ENCODE measurements at places on chromosomes 16 and 17.

GRCh38 chr17:34443619-34444469, 80.8 kb upstream of the CCL1 start:
- H3K27ac ChIP-seq = no peak overlapping the region
- H3K36me3 ChIP-seq = no peaks in the 10 kb centered on the region
- no peaks in the 10 kb centered on the region for H3K27me3 ChIP-seq
- H3K4me3 ChIP-seq = no peak overlapping the region
- no peaks in the 10 kb centered on the region for H3K4me1 ChIP-seq
- no peak for DNase-seq

GRCh38 chr16:16778332-16778731, 399.4 kb downstream of the NPIPA7 start:
- H3K36me3 ChIP-seq = no peaks in the 10 kb centered on the region
- no peak overlapping the region for H3K27ac ChIP-seq
- H3K4me1 ChIP-seq = no peaks in the 10 kb centered on the region
- no peaks in the 10 kb centered on the region for H3K27me3 ChIP-seq
- peak; percentile 59 for DNase-seq

- no peaks in the 10 kb centered on the region for H3K4me1 ChIP-seq
- H3K4me3 ChIP-seq = no peak overlapping the region
- no peak for DNase-seq
These were observed 6.2 kb downstream of the POLR3K start for GRCh38 chr16:47234-47633.

- H3K27ac ChIP-seq = no peak overlapping the region
- no peaks in the 10 kb centered on the region for H3K27me3 ChIP-seq
- DNase-seq = no peak
- H3K4me1 ChIP-seq = no peaks in the 10 kb centered on the region
- no peaks in the 10 kb centered on the region for H3K36me3 ChIP-seq
These were observed 10.4 kb upstream of the OR3A1 start for GRCh38 chr17:3308603-3309002.

GRCh38 chr16:53159781-53160436, 105.1 kb downstream of the CHD9 start:
- peaks cover 4% of the 10 kb centered on the region for H3K36me3 ChIP-seq
- no peaks in the 10 kb centered on the region for H3K4me1 ChIP-seq
- H3K27me3 ChIP-seq = no peaks in the 10 kb centered on the region
- DNase-seq = no peak
- H3K4me3 ChIP-seq = no peak overlapping the region

DNA sequence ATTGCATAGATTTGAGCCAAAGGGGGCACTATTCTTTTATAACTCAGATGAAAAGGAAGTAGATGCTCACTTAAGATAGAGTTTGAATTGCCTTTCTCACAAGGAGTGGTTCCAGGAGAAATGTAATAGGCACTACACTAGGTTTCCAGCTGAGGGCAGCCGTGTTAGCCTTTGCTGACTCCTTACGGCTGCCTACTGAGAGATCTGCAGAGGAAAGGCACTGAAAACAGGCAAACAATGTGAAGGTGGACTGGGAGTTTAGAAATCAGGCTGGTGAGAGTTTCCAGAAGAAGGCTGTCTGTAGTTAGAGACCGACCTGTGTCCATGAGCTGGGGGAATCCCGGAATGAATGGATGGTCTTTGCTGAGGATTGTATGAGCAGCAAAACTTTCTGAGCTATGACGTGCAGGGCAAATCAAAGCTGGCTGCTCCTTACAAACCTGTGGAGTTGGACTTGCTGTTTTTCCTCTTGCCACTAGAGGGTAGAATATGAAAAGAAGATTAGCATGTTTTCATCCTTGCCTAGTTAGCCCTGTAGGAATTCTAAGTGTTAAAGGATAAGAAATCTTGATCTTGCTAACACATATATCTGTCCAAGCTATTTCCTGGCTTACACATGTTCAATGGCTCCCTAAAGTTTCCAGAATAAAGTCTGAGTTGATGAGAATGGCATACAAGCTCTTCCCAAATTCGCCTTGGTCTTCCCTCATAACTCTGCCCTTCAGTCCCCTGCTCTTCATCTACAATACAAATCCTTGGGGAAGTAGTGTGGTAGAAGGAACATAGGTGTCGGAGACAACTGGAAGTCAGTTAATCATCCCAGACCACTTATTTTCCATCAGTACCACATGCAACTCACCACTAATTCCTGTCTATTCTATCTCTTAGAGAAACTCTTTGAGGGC, 20.1 kb upstream of the TAOK1 start:
- peak overlapping the region; percentile 45 for H3K4me3 ChIP-seq
- peak; percentile 76 for DNase-seq
- no peaks in the 10 kb centered on the region for H3K4me1 ChIP-seq
- H3K36me3 ChIP-seq = no peaks in the 10 kb centered on the region

- H3K4me1 ChIP-seq = no peaks in the 10 kb centered on the region
- no peaks in the 10 kb centered on the region for H3K27me3 ChIP-seq
- H3K27ac ChIP-seq = no peak overlapping the region
- DNase-seq = no peak
These were observed 1.5 kb upstream of the MTHFSD start for GRCh38 chr16:86556576-86556975.

GRCh38 chr17:61152898-61153297, 246.7 kb upstream of the TBX2 start:
- H3K4me3 ChIP-seq = no peak overlapping the region
- H3K4me1 ChIP-seq = peaks cover 4% of the 10 kb centered on the region
- H3K36me3 ChIP-seq = no peaks in the 10 kb centered on the region
- H3K27me3 ChIP-seq = no peaks in the 10 kb centered on the region
- DNase-seq = no peak

DNA sequence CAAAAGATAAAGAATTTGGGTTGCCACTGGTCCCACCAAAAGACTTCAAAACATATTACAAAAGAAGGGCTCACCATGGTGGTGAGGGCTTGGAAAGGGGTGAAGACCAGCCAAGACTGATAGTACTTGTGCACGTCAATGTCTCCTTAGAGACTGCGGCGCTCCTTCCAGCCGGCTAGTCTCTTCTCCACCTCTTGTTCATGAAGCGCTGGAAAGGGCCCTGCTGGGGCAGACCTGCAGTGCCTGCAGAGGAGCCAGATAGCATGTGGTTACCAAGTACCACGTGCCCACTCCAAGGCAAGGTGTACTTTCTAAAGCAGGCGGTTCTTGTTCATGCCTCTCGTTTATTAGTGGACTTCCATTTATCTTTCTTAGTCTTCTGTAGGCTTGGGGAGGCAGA, 92.7 kb upstream of the FAM20A start:
- no peaks in the 10 kb centered on the region for H3K4me1 ChIP-seq
- no peaks in the 10 kb centered on the region for H3K36me3 ChIP-seq
- DNase-seq = no peak
- no peak overlapping the region for H3K27ac ChIP-seq
- H3K4me3 ChIP-seq = no peak overlapping the region

GRCh38 chr17:8365143-8365542, 11.4 kb downstream of the KRABD2 start:
- no peak for DNase-seq
- no peaks in the 10 kb centered on the region for H3K27me3 ChIP-seq
- peaks cover 12% of the 10 kb centered on the region for H3K36me3 ChIP-seq
- no peak overlapping the region for H3K27ac ChIP-seq
- H3K4me1 ChIP-seq = peaks cover 8% of the 10 kb centered on the region
- H3K4me3 ChIP-seq = no peak overlapping the region

DNA sequence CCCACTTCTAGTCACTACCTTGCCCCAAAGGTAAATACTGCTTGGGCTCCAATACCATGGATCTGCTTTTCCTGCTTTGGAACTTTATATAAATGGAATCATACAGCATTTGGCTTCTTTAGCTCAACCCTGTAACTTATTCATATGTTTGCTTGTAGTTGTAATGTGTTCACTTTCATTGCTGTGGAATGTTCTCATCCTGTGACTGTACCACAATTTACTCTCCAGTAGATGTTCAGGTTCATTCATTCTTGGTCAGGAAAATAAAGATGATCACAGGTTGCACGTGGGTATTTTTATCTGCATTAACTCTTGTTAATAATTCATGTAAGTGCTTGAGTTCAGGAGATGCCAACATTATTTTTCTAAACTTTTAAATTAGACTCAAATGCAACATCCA, 6.7 kb upstream of the BEAN1 start:
- no peaks in the 10 kb centered on the region for H3K27me3 ChIP-seq
- H3K4me1 ChIP-seq = no peaks in the 10 kb centered on the region
- H3K27ac ChIP-seq = no peak overlapping the region
- no peak overlapping the region for H3K4me3 ChIP-seq
- no peak for DNase-seq
